Type B pancreatic cell (in vitro differentiated cells): ENCODE measurements at places on chromosomes 1 and 21.

- DNase-seq: no peak
These were observed 54.1 kb upstream of the CFAP298 start for GRCh38 chr21:32666258-32666657.

GRCh38 chr1:109500941-109501381, 7.1 kb downstream of the CYB561D1 start:
- no peak for DNase-seq

- DNase-seq: no peak
These were observed 76.0 kb downstream of the MAN1C1 start for GRCh38 chr1:25692560-25692959.

DNA sequence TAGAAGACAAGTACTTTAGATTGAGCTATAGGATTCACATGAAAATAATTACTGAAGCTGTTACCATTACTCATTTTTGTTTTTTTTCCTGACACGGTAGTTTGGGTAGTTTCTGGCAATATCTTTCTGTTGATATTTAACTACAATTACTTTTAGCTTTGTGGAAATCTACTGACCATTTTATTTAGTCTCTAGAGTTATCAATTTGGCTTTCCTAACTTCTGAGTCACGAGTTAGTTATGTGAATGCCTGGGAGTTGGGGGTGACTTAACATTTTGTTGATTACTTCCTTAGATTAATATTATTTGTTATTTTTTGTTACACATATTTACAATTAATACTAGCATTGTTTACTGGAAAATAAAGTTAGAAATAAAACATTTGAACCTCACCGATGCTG, 160.6 kb downstream of the HMCN1 start:
- DNase-seq: no peak

DNA sequence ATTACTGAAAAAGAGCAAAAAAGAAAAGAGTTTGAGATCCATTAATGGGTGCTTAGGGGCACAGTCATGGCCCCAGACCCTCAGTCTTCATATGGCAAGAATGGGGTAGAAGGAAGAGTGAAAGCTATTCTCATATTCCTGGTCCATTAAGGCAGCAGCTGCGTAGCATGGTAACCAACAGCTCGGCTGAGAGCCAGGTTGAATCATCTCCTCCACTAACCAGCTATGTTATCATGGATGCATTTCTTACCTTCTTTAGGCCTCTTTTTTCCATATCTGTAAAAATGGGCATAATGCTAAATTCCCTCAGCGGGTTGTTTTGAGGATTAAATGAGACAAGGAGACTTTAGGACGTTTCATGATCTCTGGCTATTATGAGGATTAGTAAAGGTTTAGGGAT, 15.0 kb upstream of the SARS1 start:
- no peak for DNase-seq

- DNase-seq: no peak
These were observed 98.2 kb upstream of the C1orf87 start for GRCh38 chr1:60171801-60172200.

DNA sequence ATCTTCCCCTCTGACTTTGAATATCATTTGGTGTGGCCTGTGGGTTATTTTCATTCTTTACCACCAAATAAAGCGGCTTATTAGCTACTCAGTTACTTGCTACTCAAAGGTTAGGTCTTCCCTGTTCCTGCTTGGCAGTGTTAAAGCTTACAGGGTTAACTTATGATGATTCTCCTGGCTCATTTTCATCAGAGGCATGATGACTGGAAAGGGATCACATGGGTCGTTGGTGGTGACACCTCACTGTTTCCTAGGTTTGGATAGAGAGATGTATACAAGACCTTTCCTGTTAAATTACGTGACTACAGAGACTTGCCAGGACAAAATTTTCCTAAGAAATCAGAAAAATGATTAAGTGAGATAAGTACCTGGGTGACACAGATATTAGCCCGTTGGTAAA, 27.4 kb downstream of the MRPS6 start:
- DNase-seq: no peak

DNA sequence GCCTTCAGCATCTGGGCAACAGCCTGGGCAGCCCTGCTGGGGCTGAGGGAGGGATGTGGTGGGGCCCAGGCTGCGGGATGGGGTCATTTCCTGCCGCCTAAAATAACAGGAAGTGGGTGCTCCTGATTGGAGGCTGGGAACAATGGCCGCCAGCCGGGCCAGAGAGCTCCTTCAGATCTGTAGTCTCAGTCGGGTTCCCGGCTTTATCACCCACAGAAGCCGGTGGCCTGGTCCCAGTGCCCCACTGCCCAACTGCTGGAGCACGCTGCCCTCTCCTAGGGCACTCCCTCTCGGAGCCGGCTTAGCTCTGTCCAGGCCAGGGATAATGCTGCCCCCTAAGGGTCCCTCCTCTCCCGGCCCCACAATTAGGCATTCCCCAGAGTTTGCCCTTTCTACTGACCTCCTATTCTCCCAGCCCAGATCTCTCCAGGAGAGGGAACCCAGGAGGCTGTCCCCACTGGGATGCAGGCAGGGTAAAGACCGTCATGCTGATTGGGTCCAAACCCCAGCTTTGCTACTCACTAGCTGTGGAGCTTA, 5.1 kb downstream of the MAP7D1 start:
- DNase-seq: no peak

DNA sequence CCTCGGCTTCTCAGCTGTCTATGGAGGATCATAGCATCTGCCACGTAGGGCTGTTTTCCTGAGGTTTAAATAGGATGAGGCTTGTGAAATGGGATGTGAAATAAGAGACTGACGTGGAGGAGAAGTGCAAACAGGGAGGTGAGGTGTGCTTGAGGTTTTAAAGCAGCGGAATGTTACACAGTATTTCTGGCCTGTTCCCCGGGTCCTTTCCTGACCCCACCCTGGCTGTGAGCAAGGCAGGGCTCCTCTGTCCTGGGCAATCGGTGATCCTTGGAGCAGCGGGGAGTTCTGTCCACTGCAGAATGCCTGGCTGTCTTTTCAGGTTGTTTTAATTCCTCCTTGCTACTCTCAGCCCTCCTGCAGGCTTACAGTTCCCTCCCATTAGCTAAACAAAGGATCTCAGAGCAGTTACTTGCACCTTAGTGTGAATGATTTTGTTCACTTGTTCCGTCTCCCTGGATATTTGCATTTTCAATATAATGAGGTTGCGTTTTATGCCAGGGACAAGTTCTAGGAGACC, 38.6 kb downstream of the LHX4 start:
- no peak for DNase-seq

DNA sequence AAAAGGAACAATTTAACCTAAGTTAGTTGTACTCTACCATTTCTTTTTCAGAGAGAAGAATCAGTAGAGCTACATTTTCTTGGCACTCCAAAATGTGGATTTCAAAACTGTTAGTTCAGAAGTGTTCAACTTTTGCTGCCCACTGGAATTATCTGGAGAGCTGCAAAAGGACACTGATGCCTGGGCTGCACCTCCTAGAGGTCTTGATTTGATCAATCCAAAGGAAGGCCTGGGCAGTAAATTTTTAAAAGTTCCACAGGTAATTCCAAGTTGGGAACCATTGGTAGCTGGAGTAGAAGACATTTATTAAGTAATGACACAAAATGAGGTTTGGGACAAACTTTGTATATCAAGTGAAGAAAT, 79.3 kb upstream of the HMCN1 start:
- DNase-seq: no peak
